Karpas-422 (cell line): ENCODE measurements at places on chromosomes 6 and 20.
A peak's percentile ranks its signal among the peaks of the same experiment; 100 is the strongest.

- DNase-seq, result peak; percentile 70
Measured at GRCh38 chr20:59082077-59082740, 39.6 kb upstream of the PRELID3B start.

DNA sequence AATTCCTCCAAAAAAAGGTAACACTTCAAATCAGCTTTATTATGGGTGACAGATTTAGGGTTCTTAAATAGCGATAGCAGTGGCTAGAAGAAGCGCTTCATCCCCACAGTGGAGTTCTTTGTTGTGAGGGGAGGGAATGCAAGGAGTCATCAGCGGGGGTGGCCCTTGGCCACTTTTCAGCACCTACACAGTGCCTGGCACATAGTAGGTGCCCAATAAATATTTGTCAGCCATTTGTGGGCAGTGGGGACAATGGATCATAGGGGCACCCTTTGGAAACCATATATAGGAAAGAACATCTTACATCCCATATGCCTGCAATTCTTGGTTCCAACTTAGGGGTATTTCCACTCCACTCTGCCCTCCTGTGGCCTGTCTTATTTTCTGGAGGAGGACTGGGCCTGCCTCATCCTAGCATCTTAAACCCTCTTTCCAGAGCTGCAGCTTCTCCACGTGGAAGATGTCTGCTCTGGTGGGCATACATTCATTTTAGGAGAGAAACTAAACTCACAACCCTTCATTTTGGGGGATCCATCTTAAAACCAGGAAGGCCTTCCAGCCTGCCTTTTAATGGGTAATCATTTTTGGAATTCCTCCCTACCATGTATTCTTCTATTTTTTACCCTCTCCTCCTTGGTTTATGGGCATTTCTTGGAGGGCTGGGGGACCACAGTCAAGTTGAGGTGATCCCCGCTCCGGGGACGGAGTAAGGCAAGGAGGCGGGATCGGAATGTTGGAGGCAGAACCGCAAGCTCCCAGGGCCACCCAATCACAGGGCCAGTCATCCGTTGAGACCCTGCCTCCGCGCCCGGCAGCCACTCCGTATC lies 2.6 kb upstream of the GPSM3 start:
- DNase-seq, result peak; percentile 81

DNA sequence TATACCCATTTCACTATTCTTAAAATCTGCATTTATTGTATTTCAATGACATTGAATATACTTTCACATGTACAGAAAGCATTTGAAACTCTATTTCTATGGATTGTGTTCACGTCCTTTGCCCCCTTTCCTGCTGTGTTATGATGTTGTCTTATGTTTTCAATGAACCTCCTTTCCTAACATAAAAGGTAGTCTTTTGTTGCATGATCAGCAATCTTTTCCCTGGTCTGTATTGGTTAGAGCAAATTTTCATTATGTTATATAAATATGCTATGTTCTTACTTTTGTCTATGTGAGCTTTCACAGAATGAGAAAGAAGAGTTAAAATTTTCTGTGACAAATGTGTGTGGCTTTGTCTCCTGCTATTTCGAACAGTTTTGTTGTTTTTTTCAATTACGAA lies 73.1 kb downstream of the KIF16B start:
- DNase-seq, result no peak

DNA sequence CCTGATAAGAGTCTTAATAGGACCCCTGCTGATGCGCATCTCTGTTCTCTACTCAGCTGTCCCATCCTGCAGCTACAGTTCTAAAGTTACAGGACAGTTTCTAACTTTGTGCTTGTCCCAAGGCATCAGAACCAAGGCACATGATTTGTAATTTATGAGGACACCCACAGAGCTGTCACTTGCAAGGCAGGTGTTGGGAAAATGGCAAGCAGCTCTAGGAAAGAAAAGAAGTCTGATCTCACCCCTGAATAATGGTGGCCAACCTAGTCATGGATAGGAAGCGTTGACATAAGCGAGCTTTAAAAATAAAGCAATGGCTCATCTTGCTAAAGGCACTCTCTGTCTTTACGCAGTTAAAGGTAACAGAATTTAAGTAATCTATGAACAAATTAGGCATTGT lies 127.6 kb upstream of the VGLL2 start:
- no peak for DNase-seq

DNA sequence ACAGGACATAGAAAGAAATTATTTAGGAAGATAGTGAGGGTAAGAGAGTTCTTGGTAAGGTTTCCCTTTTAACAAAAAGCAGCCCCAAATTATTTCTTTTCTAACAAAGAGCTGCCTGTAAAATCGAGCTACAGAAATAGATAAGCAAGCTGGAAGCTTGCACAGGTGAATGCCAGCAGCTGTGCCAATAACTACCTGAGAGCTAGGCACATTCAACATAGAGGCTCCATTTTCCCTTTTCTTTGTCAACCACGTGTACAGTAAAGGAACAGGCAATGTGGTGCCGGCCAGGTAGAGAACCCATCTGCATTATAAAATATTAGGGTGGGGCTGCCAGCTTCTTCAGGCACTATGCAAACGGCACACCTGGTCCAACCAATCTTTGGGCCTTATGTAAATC lies 341.6 kb upstream of the JAG1 start:
- no peak for DNase-seq

DNA sequence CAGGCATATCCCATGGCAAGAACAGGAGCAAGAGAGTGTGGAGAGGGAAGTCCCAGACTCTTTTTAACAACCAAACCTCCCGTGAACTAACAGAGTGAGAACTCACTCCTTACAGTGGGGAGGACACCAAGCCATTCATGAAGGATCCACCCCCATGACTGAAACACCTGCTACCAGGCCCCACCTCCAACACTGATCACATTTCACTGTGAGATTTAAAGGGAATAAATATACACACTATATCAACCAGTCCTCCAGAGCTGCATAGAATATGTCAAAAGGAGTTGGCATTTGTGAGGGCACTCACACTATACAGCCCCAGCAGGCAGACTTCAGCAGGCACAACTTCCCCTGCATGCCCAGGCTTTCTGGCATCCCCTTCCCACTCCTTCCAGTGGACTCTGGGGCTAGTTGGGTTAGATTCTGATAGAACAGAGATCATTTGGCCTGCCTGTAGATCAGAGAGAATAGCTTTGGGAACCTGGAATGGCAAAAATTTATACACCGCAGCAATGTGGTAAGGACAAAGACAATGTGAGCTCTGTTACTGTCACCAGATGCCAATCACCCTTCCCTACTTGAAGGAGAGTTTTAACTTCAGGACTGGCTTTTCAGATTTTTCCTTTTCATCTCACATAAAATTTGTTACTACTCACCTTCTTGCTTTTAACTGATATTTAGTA lies 25.2 kb upstream of the TENT5A start:
- no peak for DNase-seq

DNA sequence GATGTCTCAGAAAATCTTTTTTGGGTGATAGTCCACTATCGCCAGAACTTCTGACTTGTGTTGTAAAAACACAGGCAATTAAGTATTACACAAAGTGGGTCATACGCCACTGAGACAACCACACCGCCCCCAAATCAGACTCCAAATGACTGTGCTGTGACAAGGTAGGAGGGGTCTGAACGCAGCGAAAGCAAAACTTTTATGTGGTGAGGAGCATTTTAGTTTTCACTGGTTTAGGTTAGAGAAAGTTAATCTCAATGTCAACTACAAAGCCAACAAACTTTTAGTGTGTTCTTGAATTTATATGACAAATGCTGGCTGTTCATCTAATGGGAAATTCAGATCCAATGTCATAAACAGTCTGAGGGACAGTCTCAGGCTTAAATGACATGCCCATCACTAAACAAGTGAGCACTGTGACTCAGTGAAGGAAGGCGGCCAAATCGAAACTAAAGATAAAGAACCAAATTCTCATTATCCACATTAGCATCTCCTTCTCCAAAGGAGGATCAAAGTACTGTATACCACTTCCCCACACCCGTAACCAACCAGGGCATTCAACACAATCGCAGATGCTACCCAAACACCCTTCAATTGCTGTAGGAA lies 186.7 kb downstream of the GJA10 start:
- DNase-seq, result no peak

DNA sequence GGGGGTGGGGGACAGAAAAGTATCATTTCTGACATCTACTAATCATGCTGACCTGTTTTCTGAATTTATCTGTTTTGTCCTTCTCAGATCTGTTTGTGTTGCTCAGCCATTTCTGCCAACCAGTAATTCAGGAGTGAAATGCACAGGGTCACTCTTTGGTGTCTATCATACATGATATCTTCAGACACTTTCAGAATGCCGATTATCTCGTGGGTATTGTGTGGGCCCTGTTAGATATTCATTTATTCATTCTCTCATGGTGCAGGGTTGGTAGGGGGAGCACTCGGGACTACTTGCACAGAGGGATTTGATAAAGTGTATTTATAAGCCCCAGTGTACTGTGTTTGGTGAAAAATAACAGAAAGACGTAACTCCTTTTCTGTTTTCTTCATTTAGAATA lies 101.2 kb upstream of the CITED2 start:
- DNase-seq, result no peak

DNA sequence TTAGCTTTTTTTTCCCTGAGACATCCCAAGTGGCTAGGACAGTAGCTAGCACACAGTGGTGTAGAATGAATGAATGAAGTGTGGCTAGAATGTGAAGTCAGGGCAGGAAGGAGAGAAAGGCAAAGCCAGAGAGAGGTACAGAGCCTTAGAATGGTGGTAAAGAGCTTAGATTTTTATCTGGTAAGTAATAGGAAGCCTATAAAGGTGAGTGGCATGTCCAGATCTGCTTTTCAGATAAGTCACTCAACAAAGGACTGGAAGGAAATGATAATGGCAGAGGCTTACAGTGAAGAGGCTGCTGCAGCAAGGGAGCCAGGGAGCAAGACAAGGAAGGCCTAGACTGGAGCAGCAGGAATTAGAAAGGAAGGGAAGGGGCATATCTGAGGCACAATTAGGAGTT lies 96.0 kb upstream of the PRDM1 start:
- no peak for DNase-seq

GRCh38 chr6:39350723-39351505 lies 28.4 kb upstream of the KCNK16 start:
- DNase-seq, result peak; percentile 2

DNA sequence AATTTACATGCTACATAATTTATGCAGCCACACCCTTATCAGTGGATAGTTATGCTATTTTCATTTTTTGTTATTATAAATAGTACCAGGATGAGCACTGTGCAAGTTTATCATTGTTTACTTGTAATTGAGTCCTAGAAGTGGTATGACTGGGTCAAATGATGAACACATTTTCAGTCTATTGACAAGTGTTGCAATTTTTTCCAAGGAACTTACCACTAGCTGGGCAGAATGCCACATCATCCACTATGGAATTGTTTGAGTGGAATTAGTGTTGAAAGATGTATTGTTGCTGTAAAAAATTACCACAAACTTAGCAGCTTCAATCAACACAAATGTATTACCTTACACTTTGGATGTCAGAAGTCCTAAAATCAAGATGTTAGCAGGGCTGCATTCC lies 38.1 kb upstream of the OPN5 start:
- DNase-seq, result no peak

GRCh38 chr6:168636147-168637004 lies 195.4 kb downstream of the SMOC2 start:
- no peak for DNase-seq
